ENCODE measurements at places on chromosomes 3 and 15. TPM values are rescaled to one million over a fixed set of nuclear protein-coding genes. Genes with fewer than 3 reads are reported as not detected.

Gene SUCNR1
- total RNA-seq = not detected

Gene FRMD5
- not detected for total RNA-seq

Gene COPS2
- total RNA-seq = 55.8 TPM

Gene CCDC191
- 3.0 TPM for total RNA-seq

Gene DUOX2
- total RNA-seq = not detected

Gene RAD51
- total RNA-seq = 87.3 TPM

Gene BNC1
- total RNA-seq = not detected

Gene NR2E3
- total RNA-seq = not detected

Gene SKOR1
- 0.21 TPM for total RNA-seq

Gene CSTA
- total RNA-seq = not detected

Gene TMEM40
- not detected for total RNA-seq

Gene CFAP91
- not detected for total RNA-seq

Gene PRR23E
- not detected for total RNA-seq

Gene SAMMSON
- total RNA-seq = not detected

Gene AGTR1
- not detected for total RNA-seq

Gene UBE2E1
- total RNA-seq = 54.0 TPM

Gene UNC13C
- total RNA-seq = not detected

Gene CCR9
- total RNA-seq = 0.08 TPM

Gene CIB2
- total RNA-seq = 2.2 TPM

Gene CRABP1
- total RNA-seq = not detected

Gene BCL2A1
- total RNA-seq = 23.1 TPM

Gene CHRD
- total RNA-seq = not detected

Gene MORC1
- total RNA-seq = not detected

Gene SLCO3A1
- total RNA-seq = 32.7 TPM

Gene ZNF619
- 8.5 TPM for total RNA-seq

Gene GRM2
- total RNA-seq = 1.1 TPM

Gene C15orf62
- 1.1 TPM for total RNA-seq

Gene DYNLT2B
- 21.1 TPM for total RNA-seq

Gene HDDC3
- total RNA-seq = 26.9 TPM

Gene MELTF
- total RNA-seq = 8.2 TPM

Gene CCPG1
- total RNA-seq = 10.4 TPM

Gene AADACL2
- not detected for total RNA-seq

Gene CNTN3
- not detected for total RNA-seq

Gene OSBPL10
- 0.05 TPM for total RNA-seq

Gene GOLGA8K
- total RNA-seq = not detected

Gene MESP1
- 2.4 TPM for total RNA-seq
